ENCODE measurements at places on chromosomes 16 and 17.

- no peak for DNase-seq
Measured at GRCh38 chr17:77736199-77736585, 222.3 kb upstream of the TNRC6C start.

DNA sequence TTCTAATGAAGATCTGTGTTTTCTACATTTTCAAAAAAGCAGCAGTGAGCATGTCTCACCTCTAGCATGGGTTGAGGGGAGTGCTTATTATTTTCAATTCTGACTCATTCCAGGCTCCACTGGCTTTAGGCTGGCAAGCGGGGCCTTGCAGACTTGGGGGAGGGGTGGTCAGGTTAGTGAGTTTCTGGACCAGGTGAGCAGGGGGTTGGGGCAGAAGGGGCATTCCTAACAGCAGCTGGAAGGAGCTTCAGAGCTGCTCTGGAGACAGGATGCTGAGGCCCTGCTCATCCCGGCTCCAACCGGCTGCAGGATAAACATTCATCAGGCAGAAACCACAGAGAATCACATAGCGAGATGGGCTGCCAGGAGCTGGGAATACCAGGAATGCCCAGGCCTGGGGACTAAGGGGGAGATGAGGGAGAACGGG is 10.5 kb upstream of the KRT19 start:
- DNase-seq: no peak

GRCh38 chr17:27471321-27472269 is 15.3 kb downstream of the KSR1 start:
- peak; percentile 59 for DNase-seq

- DNase-seq: no peak
Measured at GRCh38 chr17:33522623-33523022, 229.5 kb upstream of the ASIC2 start.

DNA sequence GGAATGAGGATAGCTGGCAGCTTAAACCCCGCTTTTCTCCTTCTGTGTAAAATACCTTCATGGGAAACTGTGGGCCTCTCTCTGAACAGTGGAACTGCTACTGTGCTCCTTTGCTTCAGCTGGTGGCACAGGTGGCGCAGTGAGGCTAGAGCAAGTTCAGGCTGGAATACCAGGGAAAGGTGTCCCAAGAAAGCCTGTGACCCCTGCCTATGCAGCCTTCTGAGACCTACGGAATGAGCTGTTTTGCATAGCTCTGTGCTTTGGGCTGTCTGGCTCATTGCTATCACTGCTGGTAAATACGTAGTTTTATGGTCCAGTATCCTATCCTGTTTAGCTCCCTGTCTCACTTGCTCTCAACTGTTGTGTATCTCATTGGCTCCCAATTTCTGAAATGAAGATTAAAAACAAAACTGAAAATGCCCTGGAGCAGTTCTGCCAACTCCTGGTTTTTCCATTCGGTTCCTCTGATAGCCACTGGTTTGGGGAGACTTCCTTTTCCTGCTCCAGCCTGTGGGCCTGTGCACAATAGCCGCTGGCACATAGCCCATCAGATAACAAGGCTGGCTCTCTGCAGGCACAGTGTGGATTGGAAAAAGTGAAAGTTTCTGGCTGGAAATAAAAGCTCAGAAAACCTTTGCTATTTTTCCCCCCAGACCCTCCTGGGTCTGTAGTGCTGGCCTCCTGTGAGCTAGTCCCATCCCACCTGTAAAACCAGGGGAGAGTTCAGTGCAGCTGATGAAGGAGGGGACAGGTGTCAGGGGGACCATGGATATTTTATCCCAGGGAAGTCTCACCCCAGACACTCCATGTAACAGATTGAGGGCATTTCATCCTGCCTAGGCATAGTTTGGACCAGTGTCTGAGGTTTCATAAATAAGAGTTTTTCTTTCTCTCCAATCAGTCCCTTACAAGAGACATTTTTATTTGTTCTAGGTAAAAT is 24.0 kb downstream of the LIMD2 start:
- no peak for DNase-seq

- DNase-seq: no peak
Measured at GRCh38 chr16:11833951-11834695, 17.2 kb downstream of the RSL1D1 start.

- DNase-seq: no peak
Measured at GRCh38 chr16:21703589-21704174, 39.9 kb downstream of the OTOA start.

GRCh38 chr17:39219647-39220154 is 6.0 kb downstream of the STAC2 start:
- no peak for DNase-seq

GRCh38 chr16:85134789-85135142 is 22.5 kb upstream of the CIBAR2 start:
- DNase-seq: no peak

DNA sequence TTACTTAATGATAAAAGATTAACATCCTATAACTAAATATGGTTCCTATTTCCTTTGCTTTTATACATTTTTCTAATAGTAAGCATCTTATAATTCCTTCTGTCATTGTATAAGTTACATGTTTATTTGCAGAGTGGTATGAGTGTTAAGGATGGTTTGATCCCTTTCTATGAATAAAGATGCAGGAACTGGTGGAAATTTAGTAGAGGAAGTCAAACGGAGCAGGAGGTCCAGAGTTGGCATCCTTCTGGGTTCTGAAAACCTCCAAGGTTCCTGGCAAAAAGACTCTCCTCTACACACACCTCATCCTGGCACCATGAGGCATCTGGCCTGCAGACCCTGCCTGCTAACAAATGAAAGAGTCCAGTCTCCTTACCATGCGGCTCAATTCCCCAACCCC is 296.8 kb downstream of the SOX9 start:
- no peak for DNase-seq

GRCh38 chr17:61209106-61209439 is 190.6 kb upstream of the TBX2 start:
- no peak for DNase-seq

- no peak for DNase-seq
Measured at GRCh38 chr16:85674828-85675227, 13.9 kb downstream of the GINS2 start.

- DNase-seq: no peak
Measured at GRCh38 chr17:61201211-61201610, 198.4 kb upstream of the TBX2 start.

DNA sequence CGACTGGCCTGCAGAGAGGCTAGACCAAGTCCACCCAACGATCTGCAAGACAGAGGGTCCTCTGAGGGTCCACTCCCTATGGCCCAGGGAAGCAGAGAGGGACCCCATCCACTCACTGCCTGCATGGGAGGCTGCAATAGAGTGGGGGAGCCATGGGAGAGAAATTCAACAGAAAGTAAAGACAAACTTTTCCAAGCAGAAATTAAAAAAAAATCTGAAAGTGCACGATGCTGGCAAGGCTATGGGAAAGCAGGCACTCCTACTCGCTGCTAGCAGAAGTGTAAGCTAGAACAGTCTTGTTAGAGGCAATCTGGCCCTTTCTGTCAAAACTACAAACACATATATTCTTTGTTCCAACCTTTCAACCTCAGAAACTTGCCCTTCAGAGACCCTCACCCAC is 85.4 kb downstream of the GAS7 start:
- DNase-seq: no peak

DNA sequence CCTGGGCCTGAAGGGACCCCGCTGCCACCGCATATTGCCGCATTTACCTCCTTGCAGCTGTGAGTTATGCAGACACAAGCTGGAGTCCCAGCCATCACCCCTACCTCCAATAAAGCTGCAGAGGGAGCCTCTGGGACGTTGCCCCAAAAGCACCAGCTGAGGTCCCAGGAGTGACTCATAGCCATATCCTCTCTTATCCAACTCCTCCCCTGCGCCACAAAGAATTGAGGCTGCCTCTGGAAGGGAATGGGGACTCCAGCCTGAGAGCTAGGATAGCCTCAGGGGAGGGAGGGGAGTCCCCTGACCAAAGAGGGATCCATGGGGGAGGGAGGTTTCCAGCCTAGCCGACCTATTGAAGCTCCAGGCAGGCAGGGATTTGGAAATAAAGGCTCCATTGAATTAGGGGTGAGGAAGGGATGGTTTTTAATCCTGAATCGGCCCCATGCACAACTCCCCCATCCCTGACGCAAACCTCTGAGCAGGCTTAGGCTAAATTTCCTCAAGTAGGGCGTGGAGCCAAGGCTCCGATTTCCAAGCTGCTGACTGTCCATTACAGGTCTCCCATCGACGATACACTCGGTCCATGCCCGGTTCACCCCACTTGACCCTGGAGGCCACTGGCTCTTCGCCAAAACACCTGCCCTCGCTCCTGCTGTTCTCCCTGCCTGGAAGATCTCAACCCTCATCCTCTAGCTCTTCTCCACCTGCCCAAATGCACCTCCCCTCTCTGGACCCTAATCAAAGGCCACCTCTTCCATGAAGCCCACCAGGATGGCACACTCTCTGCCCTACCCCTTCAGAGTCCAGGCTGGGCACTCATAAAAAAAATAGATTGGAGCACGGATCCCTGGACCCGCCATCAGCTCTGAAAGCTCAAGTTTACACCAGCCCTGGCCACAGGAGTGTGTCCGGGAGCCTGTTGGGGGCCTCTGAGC is 27.5 kb downstream of the PIMREG start:
- no peak for DNase-seq

DNA sequence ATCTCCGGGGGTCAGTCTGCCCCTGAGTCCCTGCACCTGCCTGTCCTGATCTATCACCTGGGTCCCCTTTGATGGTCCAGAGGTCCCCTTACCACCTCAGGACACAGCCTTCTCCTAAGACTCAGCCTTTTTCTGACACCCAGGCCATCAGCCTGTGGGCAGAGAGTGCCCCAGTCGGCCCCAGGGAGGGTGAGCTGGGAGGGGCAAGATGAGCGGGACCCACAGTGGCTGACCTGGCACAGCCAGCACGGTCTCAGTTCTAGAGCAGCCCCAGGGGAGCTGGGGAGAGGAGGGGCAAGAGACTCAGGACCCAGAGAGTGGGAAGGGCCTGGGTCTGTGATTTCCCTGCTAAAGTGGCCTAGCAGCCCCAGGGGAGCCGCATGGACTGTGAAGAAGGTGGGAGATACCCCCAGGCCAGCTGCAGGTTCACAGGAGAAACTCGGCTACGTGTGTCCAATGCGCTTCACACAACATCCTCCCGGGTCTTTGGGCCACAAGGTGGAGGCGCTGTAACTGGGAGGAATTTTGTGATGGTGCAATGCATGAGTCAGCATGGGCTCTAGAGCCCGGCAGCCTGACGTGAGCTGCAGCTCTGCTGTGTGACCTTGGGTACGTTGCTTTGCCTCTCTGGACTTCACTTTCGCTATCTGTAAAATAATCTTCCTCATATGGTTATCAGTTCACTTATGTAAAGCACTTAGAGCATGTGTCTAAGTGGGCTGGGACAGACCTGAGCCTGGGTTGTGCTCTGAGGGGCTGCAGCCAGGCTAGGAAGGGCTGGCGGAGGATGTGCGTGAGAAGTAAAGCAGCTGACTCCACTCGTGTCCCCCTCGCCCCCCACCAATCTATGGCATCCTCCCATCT is 67.2 kb upstream of the LHX1 start:
- no peak for DNase-seq

- DNase-seq: no peak
Measured at GRCh38 chr17:44359458-44360143, 4.1 kb downstream of the FAM171A2 start.

GRCh38 chr16:15704545-15704987 is 54.5 kb downstream of the NDE1 start:
- DNase-seq: peak; percentile 69

DNA sequence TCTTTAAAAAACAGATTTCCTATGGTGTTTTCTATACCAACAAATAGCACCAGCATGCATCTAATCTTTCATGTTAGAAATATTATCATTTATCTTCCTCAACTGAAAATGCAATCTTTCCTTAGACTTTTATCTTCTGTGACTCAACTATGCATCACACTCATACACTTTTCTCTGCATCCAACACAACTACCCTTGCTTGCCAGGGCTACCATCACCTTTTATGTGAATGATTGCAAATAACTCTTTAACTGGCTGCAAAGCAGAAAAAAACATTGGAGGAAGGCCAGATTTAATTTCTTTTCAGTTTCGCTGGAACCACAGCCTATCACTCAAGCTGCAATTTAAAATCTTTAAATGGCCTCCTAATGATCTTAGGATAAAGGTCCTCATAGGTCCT is 212.9 kb downstream of the CDH8 start:
- no peak for DNase-seq

DNA sequence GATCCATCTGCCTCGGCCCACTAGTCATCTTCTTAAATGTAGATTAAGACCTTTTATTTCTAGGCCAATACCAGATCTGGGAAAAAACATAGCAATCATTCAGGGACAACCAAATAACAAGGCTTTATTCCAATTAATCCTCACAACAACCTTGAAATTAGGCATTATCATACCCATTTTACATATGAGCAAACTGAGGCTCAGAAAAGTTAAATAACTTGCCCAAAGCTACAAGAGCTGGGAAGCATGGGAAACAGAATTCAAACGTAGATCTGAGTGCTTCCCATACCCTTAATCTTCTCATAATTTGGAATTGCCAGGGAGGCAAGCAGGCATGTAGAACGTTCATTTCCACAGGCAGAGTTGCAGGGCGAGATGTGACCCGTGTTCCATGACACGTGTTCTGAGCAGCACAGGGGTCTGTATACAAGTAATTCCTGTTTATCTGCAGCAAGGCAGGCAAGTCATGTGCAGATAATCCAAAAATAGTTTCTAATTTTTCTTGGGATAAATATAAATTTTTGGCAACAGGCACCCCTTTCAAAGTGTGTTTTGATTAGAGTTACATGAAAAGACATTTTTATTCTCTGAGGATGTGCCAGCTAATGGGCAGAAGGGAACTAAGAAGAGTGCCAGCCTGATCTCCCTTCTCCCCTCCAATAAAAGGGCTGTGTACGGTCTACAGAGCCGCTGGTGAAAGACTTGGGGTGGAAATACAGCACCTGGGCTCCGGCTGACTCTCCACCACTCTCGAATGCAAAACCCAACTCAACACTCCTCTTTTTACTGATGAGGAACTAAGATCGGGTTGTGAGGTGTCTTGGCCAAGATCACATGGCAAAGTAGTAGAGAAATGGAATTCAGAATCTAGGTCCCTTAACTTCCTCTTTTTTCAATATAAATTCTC is 27.7 kb upstream of the MYOCD start:
- DNase-seq: no peak

GRCh38 chr17:62968445-62968923 is 2.4 kb downstream of the TANC2 start:
- DNase-seq: no peak

DNA sequence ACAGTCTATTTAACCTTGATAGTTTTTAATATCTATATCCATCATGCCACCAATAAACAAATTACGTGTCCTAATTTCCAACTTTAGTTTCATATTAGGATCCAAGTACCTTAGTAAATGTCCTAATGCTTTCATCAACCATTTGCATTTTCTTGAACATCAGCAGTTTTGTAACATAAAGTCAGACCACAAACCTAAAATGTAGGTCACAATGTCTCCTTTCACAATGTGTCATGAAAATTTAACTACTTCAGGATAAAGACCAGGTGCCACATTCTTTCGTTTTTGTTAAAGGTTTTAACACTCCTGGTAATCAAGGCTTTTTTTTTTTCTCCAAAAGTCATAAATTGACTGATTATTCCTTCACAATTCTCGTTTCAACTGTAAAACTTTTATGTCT is 310.7 kb upstream of the PMFBP1 start:
- no peak for DNase-seq
